Stimulated activated CD8-positive, alpha-beta memory T cell treated with anti-CD3 and anti-CD28 coated beads, Interleukin-12 subunit alpha, Interleukin-12 subunit beta, amount 100 ng/mL, for 4 hours (primary cell): ENCODE measurements at places on chromosomes 2 and 18.

GRCh38 chr2:180535289-180535688, 445.1 kb upstream of the UBE2E3 start:
- no peak for DNase-seq

GRCh38 chr2:95345081-95345562, 48.0 kb downstream of the KCNIP3 start:
- DNase-seq = no peak

DNA sequence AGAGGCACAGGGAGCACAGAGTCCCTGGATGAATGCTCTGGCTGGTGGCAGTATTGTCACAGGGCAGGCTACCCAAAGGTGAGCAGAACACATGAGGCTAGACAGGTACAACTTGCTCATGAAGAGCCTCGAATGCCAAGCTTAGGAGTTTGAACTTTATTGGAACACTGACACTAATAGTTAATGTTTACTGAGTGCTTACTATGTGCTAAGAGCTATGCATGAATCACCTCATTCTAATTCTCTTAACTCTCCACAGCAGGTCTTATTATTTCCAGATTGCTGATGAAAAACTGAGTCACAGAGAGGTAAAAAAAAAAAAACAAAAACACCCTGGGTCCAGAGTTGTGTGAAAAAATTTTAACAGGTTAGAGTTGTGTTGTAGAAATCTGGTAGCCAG, 6.1 kb upstream of the EMX1 start:
- DNase-seq = no peak

DNA sequence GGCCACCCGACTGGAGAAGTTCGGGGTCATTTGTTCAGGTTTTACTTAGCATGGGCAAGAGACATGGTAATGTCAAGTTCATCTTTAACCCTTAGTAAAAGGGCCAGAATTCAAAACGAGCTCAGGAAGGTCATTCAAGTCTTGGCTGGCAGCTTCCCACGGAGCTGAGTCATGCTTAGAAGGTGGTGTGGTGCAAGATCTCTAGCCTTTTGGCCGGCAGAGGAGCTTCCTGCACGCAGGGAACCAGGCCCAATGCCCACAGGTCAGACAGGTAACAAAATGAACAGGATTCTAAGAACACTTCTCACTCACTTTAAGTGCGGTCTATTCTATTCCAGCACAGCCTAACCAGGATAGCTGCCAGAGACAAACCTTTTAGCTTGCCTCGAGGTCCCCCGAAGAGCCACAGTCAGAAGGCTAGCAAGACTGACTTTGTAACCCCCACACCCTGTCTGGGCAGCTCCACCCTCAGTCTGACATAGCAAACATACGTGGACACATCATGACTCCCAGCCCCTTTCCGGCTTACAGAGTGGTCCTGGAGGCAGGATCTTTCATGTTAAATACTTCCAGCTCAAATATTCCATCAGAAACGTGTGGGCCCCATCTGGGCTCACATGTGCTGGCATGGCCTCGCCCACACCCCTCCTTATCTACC, 292.7 kb downstream of the BCL11A start:
- DNase-seq = no peak

GRCh38 chr18:31401156-31402025, 24.8 kb downstream of the DSG4 start:
- no peak for DNase-seq

DNA sequence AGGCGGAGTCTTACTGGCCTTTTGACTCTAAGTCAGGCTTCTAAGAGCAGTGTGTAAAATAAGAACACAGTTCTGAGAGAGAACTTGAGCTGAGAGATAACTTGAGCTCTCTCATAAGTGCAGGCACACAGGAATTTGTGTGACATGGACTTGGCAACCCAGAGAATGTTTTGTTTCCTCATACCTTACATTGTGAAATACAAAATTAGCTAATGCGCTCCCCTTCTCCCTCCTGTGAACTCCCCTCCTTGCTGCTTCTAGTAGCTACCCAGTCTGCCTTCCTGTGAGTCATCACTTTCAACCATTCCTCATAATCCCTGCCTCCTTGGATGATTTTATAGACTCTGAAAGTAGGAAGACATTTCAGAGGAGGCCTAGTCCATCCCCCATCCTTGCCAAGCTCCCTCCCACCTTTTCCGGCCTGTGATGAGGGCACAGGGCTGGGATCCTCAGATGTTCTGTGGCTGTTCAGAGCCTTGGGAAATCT, 22.6 kb downstream of the FER1L5 start:
- no peak for DNase-seq

DNA sequence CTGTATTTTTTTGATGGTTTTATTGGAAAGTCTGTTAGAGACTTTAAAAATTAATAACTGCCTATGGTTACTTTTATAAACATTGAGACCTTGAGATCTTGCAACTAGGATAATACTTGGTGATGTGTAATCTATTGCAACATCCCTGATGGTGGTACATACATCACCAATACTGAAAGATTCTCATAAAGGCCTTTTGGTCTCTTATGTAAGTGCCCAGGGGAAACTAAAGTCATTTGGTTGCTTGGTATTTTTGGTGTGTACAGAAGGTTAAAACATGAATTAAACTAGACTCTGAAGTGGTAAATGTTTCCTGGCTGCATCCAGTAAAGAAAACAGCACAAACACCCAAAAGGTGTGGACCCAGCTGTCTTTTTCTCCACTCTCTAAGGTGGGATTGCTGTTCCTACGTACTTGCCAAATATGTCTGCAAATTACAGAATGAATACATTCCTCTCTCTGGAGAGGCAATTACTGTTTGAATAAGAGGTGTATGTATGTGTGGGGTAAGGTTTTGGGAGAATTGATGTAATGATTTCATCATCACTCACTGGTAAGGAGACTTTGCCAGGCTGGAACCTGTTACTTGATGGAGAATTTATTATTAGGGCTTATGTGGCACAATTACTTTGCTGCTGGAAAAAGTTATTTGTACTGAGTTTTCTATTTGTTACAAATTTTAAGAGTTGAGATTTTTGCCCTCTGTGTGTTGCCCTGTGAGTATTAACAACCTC, 3.6 kb downstream of the B3GNT2 start:
- DNase-seq = no peak

DNA sequence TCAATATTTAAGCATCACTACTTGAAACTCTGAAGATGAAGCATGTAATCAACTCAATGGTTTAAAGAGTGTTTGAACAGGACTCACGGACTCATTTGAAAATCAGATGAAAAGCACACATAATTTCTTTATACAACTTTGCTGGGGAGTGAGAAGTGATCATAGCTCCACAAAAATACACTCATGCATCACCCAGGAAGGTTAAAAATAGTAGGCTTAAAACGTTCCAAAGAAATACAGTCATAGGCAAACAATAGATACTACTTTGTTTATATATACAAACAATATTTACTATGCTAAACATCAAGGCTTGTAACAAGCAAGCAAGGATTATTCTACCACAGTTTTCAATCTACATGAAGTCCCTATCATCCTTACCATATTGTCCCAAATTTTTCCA, 11.6 kb downstream of the HNRNPLL start:
- no peak for DNase-seq

- DNase-seq = no peak
These were observed 16.3 kb downstream of the ANKRD44 start for GRCh38 chr2:197294260-197294659.

- no peak for DNase-seq
These were observed 316.3 kb downstream of the AGPS start for GRCh38 chr2:177708660-177709444.

- no peak for DNase-seq
These were observed 51.0 kb upstream of the CTDP1 start for GRCh38 chr18:79628416-79629248.

DNA sequence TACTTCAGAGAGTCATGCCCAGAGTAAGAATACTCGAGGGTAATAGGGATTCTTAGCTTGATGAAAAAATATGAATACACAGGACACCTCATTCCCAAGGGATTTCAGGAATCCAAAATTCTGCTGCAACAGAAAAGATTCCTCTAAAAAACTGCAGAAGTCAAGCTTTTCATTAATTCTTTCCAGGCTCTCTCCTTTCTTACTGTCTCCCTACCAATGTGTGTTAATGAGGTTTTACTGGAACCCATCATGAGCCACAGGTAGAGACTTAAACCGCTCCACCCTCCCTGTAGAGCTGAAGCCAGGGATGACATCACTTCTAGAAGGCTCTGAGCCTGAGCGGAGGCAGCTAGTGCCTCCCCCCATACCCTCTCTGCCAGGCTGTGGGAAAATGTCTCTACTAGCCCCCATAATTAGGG, 3.4 kb downstream of the SDC1 start:
- DNase-seq = no peak

- no peak for DNase-seq
These were observed 112.9 kb downstream of the XIRP2 start for GRCh38 chr2:167001165-167001564.

DNA sequence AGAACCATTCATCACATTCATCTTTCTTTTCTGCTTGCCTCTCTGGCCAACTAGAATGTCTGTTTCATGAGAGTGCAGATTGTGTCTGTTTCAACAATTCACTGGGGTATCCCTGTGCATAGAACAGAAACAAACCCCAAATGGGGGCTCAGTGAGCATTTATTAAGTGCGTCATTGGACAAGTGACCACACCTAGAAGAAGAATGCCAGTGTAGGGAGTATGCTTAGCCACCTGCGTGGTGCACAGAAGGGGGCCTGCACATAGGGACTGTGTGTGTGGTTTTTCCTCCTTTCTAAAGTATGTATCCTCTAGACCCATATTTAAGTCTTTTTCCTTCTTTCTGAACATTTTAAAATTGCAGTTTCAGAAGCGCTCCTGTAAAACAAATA, 255.9 kb downstream of the AGAP1 start:
- DNase-seq = no peak

DNA sequence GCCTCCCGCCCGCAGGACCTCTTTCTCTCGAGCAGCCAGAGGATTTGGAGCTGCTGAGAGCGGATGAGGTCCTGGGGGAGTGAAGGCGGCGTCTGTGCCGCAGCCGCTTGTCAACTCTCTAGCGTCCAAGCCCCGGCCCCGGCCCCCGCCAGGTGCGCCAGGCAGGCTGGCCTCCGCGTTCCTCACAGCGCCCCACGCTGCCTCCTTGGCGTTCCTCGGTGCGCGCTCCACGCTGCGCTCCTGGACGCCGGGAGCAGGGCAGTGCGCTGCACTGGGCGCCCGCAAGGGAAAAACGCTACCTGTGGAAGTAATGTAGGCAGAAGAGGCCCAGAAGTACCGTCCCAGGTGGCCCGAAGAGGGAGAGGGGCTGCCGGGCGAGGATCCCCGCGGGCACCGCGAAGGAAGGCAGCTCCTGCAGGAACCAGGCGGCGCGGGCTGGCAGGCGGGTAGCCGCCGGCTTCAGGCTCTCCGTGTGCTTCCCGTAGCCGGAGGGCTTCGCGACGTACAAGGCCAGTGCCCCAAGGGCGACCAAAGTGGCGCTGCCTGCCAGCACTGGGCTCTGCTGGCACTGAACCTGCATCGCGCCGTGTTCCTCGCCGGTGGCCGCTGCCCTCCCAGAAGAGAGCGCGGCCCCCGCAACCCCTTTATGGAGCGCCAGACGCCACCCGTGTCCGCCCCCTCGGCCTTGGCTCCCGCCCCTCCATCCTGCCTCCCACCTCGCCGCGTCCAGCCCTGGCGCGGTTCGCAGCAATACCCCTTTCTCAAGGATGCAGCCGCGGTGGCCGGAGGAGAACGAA, at the start of gene SRD5A2:
Gene SRD5A2 (minus strand): TSS at position 618 of the 797 bp plus-strand sequence. CDS start 38 bp downstream, at position 580.
- DNase-seq = no peak

- DNase-seq = no peak
These were observed 100.4 kb upstream of the CD226 start for GRCh38 chr18:70047931-70048603.

- DNase-seq = no peak
These were observed 250.5 kb downstream of the CAMKMT start for GRCh38 chr2:44612276-44612675.

DNA sequence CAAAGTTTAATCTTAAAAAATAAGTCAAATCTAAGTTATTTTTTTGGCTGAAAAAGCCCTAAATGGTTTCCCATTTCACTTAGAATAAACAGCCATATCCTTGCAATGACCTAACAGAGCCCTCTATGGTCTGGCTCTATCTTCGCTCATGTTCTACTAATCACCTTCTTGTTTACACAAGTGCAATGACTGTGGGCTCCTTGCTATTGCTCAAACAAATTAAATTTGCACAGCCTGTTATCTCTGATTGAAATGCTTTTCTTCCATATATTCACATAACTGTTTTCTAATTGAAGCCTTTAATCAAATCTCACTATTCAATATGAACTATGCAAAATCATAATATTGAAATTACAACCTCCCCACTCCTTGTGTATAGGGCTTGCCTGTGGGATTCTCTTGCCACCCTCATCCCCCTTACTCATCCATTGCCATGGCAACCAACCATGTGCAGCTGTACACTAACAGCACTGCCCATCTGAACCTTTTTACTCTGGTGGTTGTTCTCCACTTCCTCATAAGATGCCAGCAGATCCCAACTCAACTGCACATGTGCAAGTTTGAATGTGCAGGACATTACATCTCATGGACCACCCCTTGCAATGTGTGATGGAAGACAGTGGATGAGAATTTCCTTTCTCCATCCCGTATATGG, 1083.2 kb downstream of the SOCS6 start:
- no peak for DNase-seq

- DNase-seq = no peak
These were observed 224.0 kb downstream of the AFF3 start for GRCh38 chr2:99918389-99918788.

GRCh38 chr18:62023536-62023935, 130.7 kb upstream of the RNF152 start:
- no peak for DNase-seq
